PC-9 (cell line): ENCODE measurements at places on chromosomes 5 and 9. TPM values are rescaled to one million over a fixed set of nuclear protein-coding genes. Genes with fewer than 3 reads are reported as not detected.
A peak's percentile ranks its signal among the peaks of the same experiment; 100 is the strongest.

The SLC6A3 gene
- total RNA-seq = not detected in 2 replicates

DNA sequence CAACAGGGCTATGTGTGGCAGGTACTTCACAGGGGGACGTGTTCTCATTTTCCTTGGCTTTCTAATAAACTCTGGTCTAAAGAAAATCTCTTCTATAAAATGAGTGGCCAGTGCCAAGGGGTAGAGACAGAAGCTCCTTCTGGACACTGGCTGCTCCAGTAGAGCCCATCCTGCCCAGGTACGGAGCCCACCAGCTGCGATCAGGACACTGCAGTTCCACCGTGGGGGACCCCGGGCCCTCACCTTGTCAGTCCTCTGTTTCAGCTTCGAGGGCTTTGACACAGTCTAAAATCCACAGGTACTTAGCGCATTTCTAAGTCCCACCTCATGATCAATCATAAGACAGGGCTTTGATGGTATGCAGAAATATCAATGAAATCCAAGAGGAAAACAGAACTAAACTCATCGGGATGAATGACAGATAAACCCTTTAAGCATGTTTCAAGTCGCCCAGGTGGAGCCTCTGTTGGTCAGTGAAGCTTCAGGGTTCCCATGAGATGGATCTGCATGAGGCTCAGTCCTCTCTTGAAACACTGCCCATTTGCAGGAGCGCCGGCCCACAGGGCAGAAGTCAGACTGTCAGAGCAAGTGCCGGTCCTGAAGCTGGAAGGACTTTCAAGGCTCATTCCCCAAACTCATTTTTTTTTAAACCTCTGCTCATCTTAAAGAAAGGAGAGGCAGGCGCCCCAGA lies 20.3 kb upstream of the TERT start:
- H3K4me3 ChIP-seq = peak overlapping the region; percentile 24; the same call in 1 of the 2 replicates
- peaks cover 7% of the 10 kb centered on the region for H3K36me3 ChIP-seq
- peaks cover 10% of the 10 kb centered on the region for H3K27me3 ChIP-seq
- peak overlapping the region; percentile 27; the same call in 1 of the 2 replicates for H3K27ac ChIP-seq

DNA sequence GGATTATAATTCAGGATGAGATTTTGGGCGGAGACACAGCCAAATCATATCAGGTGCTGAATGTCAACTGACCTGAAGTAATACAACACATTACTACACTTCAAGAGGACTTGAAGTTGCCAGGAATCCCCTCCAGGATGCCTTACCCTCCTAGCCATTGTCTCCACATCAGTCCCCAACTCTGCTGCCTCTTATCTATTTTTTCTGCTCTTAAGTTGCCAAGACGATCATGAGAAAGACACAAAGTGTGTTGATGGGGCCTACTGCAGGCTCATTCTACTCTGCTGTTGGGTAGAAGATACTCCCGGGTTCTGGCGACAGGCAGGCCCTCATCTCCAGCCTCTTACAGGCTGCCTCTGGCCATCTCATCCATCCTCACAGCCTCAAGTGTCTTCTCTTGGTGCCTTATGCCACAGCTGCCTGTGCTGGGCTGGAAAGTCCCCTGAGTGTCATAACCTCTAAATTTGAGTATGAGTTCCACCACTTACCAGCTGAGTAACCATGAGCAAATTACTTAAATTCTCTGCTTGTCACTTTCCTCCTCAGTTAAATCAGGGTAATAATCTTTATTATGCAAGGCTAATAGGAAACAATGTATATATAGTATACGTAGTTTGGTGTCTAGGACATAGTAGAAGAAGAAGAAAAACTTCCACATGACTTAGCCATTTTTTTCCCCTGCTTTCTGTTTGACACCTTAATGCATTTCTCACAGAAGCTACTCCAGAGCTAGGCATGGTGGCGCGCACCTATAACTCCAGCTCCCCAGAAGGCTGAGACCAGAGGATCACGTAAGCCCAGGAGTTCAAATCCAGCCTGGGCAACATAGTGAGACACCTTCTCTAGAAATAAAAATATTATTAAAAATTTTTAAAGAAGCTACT lies 73.0 kb upstream of the SNX2 start:
- no peaks in the 10 kb centered on the region for H3K27me3 ChIP-seq
- no peak for DNase-seq
- H3K4me1 ChIP-seq = no peaks in the 10 kb centered on the region
- H3K36me3 ChIP-seq = no peaks in the 10 kb centered on the region
- H3K4me3 ChIP-seq = no peak overlapping the region

- no peak for DNase-seq
- H3K36me3 ChIP-seq = no peaks in the 10 kb centered on the region
- no peak overlapping the region for H3K27ac ChIP-seq
- peaks cover 15% of the 10 kb centered on the region for H3K27me3 ChIP-seq
- no peak overlapping the region for H3K4me3 ChIP-seq
Measured at GRCh38 chr5:8340261-8340660, 471.3 kb downstream of the MTRR start.

DNA sequence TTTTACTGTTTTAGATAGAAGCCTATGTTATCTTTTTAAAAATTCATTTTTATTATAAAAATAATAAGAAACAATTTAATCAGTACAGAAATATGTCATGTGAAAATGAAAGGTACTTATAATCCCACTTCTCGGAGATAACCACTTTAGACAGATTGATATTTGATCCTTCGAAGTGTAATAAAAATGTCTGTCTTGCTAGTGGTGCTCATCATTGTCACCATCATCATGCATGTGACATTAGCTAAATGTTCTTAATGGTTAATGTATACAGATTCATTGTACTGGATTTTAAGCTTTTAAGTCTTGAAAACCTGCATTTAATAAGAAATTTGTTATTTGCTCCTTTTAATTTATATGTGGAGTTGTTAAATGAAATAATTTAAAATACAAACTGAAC lies 30.1 kb upstream of the FAM120AOS start:
- H3K4me3 ChIP-seq = no peak overlapping the region
- peaks cover 8% of the 10 kb centered on the region; the same call in 1 of the 2 replicates for H3K4me1 ChIP-seq
- no peaks in the 10 kb centered on the region for H3K27me3 ChIP-seq
- no peaks in the 10 kb centered on the region; the same call in 1 of the 2 replicates for H3K36me3 ChIP-seq
- H3K27ac ChIP-seq = no peak overlapping the region
